NCI-H2107 (cell line): ENCODE measurements at places on chromosomes 2 and 18.

DNA sequence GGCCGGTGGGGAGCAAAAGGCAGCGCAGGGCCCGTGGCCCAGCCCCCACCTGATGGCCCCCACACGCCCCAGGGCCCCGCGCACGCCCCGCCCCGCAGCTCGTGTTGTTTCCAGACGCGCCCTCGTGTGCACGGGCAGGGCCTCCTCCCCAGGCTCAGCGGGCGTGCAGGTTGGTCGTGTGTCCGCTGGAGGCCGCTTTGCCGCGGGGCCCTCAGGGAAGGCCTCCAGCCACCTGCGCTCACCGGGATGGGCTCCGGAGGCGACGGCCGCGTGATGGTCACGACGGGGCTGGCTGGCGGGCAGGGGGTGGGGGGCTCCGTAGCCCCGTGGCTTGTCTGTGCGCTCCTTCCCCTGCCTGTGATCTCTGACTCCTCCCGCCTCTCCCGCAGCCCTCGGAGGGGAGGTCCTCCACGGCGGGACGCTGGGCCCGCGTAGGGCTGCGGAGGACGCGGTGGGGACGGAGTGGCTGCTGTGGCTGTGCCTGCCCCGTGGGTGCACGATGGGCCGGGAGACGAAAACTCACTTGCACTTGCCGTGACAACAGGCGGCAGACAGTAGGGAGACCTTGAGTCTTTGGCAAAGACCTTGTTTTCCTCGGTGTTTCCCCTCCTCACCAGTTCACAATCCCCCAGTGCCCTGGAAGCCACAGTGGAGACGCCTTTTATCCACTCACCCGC lies 67.1 kb downstream of the RTP5 start:
- no peak for DNase-seq

DNA sequence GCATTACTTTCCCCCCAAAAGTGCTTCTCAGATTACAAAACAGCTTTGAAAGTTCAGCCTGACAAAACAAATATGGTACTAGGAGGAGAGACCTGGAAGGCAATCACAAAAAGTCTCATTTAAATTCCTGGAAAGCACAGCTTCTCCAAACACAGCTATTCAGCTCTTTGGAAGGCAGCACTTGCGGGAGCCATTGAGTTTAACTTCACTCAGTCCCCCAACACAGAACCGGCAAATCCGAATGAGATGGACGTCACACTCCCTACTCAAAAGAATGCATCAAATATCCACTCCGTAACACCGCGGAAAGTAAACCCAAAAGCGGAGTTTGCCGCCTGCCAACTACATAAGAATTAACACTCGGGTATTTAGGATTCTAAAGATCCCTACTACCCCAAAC lies 638 bp downstream of the ST6GAL2 start:
- DNase-seq = no peak

DNA sequence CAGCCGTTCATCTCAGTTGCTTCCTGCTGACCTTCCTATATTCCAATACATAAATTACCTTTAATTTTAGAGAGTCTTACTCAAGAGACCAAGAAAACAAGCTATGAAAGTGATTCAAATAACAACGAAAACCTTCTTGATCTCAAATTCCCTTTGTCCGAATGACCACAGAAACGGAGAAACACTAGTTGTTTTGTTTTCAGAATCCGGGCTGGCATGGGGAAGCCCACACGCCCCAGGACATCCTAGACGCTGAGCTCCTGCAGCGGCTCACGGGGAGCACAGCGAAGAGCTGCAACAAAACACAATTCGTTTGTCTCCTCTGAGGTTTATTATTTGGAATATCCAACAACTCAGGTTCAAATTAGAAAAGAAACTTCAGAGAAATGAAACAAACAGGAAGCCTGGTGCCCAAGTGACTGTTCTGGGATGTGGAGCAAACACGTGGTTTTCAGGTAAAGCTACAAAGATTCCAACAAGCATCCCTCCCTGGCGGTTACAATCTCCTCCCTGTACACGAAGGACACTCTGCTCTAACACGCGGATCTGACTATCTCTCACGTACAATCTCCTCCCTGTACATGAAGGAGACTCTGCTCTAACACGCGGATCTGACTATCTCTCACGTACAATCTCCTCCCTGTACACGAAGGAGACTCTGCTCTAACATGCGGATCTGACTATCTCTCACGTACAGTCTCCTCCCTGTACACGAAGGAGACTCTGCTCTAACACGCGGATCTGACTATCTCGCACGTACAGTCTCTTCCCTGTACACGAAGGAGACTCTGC lies 237.5 kb downstream of the TWIST2 start:
- no peak for DNase-seq

- DNase-seq = no peak
These were observed 15.2 kb downstream of the TSPYL6 start for GRCh38 chr2:54240515-54241469.

DNA sequence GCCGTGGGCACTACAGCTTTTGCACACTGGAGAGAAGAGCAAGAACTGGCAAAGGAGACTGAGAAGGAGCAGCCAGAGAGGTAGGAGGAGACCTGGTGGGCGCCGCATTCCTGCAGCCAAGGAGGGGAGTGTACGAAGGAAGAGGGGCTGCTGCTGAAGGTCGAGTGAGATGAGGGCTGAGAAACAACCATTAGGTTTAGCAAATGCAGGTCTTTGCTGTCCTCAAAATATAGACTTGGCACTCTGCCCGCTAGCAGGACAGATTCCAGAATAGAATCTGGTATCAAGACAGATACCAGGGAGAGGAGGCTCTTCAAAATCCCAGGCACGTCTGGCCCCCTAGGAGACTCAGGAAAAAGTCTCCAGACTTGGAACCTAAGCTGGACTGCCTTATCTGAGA lies 83.0 kb downstream of the TGOLN2 start:
- DNase-seq = no peak
